Pons (tissue), 1 donor: ENCODE measurements at places on chromosomes 16 and 17.

DNA sequence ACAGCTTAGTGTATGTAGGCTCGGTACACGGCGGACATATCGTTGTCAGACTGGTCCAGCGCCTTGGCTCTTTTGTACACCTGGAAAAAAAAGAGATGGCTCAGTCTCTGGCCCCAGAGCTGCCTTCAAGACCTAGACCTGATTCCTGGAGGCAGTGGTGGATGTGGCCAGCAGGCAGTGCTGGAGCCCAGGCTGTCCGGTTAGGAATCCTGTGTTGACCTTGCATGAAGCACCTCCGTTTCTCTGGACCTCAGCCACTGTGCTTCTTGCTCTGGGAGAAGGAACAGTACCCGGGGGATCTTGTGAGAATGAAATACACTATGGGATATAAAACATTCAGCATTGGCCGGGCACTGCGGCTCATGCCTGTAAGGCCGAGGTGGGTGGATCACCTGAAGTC is 2.8 kb upstream of the ROGDI start:
- DNase-seq, result no peak

- no peak for DNase-seq
Measured at GRCh38 chr17:43879723-43880419, 27.5 kb downstream of the MPP2 start.

- DNase-seq, result peak; percentile 55
Measured at GRCh38 chr16:85664580-85665372, 24.0 kb downstream of the GINS2 start.

DNA sequence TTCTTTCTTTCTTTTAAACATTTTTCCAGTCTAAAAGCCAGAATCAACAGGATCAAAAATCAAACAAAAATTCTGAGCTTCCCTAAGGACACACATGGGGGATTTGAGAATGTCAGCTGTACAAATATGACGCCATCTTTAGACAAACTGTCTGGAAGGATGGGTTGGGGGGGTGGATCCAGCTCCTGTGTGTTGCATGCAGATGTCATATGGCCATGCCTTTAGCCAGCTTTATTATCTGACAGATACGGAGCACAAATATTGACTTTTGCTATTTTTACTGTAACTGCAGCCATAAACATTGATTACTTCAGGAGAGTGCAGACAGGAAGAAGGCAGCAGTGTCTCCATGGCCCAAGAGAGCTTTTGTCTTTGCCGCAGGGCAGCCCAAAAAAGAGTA is 279.4 kb upstream of the ELAC2 start:
- no peak for DNase-seq

DNA sequence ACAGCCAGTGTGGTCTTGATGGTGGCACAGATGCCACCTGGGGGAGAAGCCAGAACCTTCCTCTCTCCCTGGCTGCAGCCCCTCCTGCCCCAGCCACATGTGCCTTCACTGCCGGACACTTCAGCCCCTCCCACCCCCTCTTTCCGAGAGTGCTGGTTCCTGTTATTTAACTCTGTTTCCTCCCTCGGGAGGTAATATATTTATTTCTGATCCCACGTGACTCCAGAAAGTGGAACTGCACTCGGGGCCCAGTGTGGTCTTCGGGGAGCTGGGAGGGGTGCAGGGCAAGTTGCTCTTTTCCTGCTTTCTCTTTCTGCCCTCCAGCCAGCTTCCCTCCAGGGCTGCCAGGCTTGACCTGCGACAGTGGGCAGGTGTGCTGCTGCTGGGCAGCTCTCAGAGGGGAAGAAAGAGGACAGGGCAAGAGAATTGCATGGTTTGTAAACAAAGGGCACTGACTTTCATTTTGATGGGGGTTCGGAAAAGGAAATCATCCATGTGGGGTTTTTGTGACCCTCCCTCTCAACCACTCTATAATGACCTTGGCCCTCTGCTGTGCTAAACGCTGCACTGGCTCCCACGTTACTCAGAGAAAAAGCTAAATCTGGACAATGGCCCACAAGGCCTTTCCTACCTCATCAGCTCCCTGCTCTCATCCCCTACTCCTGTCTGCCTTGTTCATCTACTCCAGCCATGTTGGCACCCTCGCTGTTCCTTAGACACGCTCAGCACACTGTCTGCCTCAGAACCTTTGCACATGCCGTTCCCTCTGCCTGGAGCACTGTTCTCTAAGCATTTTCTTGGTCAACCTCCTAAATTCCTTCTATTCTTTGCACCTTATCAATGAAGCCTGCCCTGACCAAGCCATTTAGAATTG is 8.2 kb upstream of the CIITA start:
- DNase-seq, result peak; percentile 81

- DNase-seq, result peak; percentile 63
Measured at GRCh38 chr16:53094013-53094630, 39.3 kb downstream of the CHD9 start.

DNA sequence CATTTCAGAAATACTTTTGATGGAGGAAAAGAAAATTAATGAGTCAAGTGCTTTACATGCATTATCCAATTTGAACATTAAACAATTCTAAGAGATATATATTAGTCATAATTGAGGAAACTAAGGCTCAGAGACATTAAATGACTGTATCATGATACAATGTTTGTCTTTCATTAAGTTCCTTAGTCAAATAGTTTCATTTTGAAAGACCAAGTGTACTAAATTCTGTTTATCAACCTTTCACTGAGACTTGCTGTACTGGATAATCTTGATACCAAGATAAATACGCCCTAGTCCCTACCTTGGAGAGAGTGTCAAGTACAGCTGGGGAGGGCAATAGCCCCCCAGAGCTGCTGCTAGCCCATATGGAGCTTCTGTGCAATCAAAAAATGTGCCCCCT is 24.2 kb downstream of the TOM1L2 start:
- DNase-seq, result no peak

DNA sequence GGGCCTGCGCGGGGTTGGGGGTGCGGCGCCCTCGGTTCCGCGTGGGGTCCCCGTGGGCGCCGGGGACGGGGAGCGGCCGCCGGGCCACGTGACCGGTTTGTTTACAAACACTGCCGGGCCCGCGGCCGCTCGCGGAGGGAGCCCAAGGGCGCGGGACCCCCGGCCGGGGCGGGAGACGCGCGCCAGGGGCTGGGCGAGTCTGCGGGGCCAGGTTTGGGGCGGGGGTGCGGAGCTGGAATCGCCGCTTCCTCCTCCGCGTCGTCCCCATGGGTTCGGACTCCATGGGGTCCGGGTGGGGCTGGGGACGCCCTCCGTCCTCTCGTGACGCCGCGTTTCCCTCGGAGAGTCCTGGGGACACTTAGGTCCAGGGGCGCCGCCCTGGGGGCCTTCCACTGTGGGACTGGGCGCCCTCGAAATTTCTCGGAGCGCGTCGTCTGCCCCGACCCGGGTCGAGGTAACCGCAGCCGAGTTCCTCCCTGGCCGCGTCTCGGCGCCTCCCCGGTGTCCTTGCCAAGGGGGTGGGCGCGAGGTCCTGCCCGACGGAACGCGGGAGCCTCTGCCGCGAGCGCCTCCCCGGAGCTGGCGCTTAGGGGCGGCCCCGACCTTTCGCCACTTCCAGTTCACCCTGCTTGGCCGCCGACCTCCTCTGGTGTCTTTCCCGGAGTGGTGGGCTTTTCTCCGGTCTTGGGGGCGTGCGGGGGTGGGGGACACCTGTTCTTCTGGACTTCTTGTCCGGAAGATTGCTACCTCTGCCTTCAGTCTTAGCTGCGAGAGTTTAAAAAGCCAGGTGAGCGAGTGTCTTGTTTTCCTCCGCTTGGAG is 684 bp downstream of the YPEL2 start:
- peak; percentile 24 for DNase-seq

DNA sequence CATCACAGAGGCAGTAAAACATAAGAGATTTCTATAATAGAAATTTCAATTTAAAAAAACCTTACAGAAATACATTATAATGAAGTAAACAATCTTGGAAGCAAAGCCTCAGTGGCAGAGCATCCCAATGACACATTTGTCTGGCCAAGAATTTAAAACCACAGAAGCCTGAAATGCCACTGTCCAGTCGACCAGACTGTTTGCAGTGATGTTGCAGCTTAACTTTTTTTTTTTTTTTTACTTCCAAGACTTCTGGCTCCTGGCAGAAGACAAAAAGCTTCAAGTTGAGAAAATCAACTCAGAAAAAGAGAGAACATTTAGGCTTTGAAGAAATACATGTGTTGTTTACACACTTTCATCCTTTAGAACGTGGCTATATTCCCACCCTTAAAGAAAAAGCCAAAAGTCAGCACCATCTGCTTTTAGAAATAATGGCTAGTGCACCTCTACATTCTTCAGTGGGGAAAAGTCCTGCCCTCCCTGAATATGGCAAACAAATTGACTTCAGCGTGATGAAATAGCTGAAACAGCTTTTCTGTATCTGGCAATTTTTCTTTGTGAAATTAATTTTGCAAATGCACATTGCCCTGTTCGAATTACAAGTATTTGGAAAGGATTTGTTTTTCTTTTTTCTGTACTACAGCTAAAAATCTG is 205.5 kb upstream of the MON1B start:
- DNase-seq, result no peak

DNA sequence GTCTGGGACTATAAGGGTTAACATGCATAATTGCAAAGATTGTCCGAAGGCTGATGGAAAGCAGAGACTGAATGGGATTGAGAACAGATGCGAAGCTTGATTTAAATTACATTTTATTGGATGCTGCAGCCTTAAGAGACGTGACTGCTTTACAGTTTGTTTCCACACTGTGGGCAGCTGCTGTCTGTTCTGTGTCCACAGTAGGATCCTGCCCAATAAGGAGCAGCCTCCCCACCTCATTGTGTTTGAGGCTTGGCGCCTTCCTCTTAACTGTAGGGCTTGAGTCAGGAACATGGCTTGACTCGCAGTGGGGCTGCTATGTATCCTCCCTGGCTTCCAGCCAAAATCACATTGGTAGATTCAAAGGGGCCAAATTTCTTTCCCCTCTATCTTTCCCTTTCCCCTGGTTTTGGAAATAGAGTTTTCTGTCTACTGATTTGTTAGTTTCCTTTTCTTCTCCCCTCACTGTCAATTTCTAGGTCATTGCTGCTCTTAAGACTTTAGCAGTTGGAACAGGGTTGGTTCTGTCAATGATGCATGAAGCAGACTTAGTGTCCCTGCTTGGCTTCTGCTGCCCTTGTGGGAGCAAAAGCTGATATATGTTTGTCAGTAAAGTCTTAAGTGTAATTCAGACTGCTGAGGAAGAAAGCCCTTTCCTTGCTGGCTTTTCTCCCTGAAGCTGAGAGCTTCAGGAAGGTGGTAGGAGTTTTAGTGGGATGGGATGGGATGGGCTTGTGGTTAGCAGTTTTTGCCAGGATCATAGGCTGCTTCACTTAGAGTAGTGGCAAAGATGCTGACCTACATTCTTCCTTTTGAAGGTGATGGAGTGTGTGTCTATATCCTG is 5.0 kb upstream of the RARA start:
- no peak for DNase-seq

DNA sequence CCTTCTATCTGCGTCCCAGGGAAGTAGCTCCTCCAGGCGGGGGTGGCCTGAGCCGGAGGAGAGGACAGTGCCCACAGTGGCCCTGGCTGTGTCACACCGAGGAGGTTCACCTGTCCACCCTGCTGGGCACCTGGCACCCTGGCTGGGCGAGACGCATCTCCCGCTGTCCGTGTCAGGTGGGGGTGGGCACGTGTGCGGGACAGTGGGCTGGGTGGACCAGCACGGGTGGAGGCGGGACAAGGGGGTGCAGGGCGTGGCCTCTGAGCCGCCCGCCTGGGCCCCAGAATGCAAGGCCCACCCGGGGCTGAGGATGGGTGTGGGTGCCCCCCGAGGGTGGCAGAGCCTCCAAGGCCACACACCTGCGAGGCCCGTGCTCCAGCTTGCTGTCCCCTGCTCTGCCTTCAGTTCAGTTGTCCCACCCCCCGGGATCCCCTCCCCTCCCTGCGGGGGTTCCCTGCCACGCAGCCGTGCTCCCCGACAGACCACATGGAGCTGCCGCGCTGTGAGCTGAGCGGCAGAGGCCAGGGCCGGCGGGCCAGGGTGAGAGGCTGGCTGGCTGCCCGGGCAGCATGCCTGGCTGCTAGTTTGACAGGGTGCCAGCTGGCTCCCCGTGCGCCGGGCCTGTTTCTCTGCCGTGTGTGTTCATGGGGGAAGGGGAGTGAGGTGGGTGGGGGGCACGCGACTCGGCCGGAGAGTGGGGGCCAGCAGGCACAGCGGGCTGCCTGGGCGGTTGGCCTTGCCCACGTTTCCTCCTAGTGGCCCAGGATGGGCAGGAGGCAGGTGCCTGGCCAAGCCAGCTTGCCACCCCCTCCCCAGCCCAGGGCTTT is 33.9 kb downstream of the BAHCC1 start:
- peak; percentile 78 for DNase-seq

DNA sequence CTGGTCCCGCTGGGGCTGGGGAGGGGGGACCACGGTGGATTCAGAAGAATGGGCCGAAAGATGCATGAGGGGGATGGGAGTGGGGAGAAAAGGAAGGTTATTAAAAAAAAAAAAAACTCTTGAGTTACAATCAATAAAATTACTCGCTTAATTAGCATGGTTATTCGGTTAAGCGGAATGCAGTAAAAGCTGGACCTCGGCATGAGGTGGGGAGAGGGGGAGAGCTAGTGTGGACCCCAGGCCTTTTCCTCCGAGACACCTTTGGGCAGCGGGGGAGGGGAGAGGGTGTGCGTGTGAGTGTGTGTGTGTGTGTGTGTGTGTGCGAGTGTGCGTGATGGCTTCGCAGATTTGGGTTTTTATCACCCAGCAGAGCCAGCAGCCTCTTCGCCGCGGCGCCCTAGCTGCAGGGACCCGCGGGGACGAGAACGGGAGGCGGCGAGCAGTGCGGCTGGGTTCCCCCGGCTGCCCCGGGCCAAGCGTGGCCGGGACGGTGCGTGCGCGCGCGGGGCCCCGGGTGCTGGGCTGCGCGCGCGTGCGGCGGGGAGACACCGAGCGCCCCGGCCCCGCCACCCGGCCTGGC is 3.7 kb downstream of the BAHCC1 start:
- no peak for DNase-seq

- peak; percentile 95 for DNase-seq
Measured at GRCh38 chr17:19250421-19251173, 13.4 kb downstream of the EPN2 start.

DNA sequence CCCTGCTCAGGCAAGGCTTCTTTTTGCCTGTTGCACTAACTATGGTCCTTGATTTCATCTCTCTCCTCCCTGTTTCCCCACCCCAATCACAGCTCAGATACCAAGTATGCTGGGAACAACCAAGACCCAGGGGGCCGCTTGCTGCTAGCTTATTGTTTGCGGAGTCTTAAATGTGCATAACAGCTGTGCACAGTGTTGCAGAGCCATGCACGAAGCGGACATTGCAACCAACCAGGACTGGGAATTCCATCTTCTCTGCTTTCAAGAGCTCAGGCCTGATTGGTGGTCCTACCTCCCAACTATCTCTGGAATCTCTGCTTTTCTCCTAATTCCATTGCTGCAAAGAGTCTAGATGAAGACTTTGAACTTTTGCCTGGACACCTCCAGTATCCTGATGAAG is 281.3 kb upstream of the TNRC6C start:
- DNase-seq, result no peak

- DNase-seq, result no peak
Measured at GRCh38 chr17:59762824-59763374, 55.4 kb downstream of the VMP1 start.

- no peak for DNase-seq
Measured at GRCh38 chr16:28845293-28845692, 855 bp downstream of the TUFM start.
